ENCODE measurements at places on chromosomes 5 and 9.

- DNase-seq = no peak
Observed at GRCh38 chr9:106383072-106383471, 479.9 kb upstream of the ZNF462 start.

DNA sequence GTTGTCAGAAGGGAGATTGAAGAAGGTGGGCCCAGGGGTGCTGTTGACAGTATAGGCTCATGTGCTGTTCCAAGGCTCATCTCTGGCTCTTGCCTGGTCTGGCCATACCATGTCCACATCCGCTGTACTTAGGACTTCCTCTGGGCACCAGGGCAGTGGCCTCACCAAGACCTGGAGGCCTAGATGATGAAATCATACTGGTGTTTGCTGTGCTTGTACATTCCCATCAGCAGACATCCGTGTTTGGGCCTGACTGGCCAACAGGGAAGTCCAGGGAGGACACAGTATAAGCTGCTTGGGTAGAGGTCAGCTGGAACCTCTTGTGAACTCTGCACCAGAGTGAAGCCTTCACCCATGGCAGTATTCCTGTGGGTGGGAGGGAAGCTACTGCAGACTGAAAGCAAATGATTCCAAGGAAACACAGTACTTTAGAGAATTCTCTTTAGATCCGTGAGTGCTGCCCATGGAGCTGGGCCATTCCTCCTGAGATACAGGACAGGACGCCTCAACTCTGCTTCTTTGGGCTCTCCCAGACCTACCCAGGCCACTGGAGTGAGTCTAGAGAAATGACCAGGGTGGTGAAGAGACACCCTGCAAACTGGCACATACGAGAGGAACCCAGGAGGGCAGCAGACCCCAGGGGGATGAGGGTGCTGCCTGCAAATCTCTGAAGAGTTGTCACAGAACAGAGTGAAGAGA is 22.5 kb downstream of the POLR1E start:
- DNase-seq = no peak

DNA sequence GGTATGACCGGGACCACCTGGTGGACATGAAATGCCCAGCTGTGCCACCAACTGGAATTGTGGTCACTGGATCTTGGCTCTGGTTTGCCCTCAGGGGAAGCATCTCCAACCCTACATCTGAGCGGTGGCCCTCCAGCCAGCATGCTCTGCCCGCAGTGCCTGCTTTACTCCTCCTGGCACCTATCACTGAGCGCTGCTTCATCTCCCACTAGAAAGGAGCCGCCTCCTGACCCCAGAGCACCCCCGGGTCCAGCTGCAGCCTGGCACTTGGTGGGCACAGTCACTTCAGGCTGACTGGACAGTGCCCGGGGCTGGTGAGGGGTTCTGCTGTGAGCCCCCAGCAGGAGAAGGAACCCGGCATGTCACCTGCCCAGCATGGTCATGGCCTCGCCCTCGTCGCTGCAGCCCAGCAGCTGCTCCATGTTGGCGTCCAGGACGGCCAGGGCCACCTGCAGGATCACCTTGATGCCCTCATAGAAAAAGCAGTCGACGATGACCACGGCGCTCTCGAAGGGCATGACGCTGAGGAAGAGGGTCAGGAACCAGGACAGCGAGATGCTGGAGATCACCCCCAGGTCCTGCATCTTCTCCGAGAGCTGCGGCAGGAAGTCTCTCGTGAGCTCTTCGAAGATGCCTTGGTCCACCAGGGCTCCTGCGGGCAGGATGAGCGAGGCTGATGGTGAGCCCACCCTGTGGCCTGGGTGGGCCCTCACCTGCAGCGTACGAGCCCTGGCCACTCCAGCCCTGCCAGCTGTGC is 16.1 kb upstream of the MRNIP start:
- no peak for DNase-seq

DNA sequence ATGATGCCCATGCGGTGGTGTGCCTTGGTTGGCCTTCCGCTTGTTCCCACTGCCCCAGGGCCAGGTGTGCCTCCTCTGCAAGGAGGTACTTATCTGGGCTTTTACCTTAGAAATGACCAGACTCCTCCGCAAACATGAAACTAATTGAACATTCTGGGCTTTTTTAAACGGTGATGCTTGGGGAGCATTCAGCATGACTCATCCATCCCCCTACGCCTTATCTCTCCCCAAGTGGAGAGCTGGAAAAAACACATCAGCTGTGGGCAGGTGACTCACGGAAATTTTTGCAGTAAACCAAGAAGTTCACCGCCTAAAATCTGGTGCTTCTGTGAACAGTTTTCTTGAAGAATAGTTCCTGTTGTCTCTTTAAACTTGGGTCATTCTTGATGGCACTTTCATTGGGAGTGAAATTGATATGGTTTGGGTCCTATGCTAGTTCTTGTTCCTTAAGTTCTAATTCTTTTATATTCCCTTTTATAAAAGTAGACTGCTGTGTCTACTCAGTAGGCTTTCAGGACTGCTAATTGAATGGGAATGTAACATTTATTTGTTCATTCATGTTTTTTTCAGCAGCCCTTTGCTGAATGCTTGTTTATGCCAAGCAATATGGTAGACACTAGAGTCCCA is 39.6 kb downstream of the SFXN1 start:
- peak; percentile 21 for DNase-seq

- no peak for DNase-seq
Observed at GRCh38 chr5:149456597-149457392, 77.7 kb upstream of the IL17B start.

DNA sequence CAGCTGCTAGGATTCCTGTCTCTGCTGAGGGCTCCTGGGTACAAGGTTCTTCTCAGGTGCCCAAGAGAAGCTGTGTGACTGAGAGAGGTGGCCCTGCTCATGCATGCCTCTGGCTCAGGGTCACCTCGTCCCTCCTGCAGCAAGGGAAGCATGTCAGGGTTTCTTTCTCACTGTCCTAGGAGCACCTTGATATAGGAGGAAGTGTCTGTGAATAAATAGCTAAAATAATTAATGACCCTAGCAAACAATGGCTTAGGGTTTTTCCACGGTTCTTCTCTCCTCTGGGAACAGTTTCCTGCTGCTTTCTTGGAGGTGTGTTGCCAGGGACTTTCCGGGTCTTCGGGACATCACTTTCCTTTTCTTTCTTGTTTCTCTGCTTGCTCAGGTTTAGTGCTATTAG is 87.2 kb downstream of the ARHGAP26 start:
- DNase-seq = no peak

- DNase-seq = no peak
Observed at GRCh38 chr9:120854596-120855327, 12.0 kb upstream of the PSMD5 start.

GRCh38 chr9:18665947-18666346 is 192.0 kb downstream of the ADAMTSL1 start:
- DNase-seq = peak; percentile 23

- no peak for DNase-seq
Observed at GRCh38 chr5:24571302-24571701, 73.5 kb downstream of the CDH10 start.

DNA sequence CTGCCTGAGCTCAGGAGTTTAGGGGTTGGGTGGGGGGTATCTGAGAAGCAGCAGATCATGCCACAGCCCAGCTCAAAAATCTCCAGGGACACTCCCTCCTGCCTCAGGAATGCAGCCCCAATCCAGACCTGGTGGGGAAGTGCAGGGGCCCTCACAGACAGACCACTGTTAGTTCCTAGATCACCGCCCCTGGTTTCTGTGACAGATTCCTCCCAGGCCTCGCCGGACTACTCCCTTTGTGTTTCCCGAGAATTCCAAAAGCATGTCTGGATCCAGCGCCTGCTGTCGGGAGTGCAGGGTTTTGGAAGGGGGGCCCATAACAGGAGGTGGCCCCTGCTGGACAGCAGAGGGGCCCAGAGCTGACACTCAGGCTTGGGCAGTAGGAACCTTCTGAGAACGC is 74.5 kb downstream of the CTSL start:
- DNase-seq = no peak

GRCh38 chr5:167346461-167346860 is 945.0 kb upstream of the WWC1 start:
- DNase-seq = no peak

DNA sequence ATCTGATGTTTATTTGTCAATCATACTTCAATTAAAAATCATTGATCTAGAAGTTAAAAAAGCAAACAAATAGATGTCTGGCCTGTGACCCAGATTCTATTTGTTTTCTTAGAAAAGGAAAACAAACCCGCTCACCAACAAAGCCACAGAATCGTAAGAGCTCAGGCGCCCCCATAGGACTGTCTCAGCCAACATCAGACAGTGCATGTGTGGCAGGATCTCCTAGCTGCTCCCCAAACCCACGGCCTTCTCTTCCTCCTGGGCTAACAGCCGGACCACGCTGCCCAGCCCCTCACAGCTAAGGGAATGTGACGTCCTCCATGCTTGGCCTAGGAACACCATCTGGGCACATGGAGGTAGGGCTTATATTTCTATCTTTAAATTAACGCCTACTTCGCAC is 19.4 kb downstream of the OR2Y1 start:
- DNase-seq = no peak

- no peak for DNase-seq
Observed at GRCh38 chr9:4555236-4555635, 65.0 kb downstream of the SLC1A1 start.

GRCh38 chr9:6133346-6134063 is 82.1 kb upstream of the IL33 start:
- DNase-seq = no peak

DNA sequence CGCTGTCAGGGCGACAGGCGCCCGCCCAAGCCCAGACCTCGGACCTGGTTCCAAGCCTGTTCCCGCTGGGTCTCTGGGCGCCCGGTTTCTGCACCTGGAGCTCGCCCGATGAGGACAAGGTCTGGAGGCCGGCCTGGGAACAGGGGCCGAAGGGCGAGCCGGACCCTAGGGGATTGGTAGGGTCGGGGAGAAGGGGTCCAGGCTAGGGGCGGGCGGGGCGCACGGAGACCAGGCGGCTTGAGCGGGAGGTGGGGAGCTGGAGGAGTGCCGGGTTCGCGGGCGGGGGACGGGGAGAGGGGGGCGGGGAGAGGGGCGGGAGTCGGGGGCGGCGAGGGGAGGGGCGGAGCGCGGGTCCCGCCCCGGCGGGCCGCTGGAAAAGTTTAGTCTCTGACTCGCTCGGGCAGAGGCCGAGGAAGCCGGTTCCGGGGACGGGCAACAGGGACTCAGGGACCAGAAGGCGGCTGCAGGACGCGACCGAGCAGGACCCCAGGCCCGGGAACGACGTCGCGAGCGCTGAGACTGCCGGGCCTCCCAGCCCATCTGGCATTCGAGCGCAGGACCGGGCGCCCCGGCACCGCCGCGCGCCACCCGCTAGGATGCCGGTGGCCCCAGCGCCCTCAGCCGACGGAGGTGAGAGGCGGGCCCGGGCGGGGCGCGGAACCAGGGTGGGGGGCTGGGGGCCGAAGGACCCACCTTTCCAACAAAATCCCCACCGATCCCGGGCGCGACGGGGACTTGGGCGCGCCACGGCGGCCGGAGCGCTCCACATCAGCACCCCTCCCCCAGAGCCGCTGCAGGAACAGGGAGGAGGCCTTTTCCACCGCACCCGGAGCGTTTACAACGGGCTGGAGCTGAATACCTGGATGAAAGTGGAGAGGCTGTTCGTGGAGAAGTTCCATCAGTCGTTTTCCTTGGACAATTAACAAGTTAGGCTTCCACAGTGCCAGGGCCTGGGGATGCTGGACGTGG is at the start of gene S1PR3:
TSS of gene S1PR3 (plus strand) at position 403 of the 969 bp plus-strand sequence. CDS start 9,733 bp downstream, outside the sequence.
- peak; percentile 33 for DNase-seq

DNA sequence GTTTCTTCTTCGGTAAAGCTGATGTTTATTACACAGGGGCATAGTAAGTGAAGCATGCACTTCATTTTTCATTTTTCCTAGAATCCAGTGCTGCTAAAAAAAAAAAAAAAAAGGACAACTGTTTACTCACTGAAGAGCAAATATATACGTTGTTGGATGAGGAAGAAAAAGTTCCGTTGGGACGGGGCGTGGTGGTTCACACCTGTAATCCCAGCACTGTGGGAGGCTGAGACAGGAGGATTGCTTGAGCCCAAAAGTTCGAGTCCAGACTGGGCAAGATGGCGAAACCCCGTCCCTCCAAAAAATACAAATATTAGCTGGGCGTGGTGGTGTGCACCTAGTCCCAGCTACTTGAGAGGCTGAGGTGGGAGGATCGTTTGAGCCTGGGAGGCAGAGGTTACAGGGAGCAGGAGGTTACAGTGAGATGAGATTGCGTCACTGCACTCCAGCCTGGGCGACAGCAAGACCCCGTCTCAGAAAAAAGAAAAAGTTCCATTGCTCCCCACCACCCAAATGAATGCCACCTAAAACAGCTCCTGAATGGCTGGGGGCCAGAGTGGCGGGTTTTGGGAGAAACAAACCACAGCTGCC is 60.1 kb upstream of the GNE start:
- DNase-seq = no peak

DNA sequence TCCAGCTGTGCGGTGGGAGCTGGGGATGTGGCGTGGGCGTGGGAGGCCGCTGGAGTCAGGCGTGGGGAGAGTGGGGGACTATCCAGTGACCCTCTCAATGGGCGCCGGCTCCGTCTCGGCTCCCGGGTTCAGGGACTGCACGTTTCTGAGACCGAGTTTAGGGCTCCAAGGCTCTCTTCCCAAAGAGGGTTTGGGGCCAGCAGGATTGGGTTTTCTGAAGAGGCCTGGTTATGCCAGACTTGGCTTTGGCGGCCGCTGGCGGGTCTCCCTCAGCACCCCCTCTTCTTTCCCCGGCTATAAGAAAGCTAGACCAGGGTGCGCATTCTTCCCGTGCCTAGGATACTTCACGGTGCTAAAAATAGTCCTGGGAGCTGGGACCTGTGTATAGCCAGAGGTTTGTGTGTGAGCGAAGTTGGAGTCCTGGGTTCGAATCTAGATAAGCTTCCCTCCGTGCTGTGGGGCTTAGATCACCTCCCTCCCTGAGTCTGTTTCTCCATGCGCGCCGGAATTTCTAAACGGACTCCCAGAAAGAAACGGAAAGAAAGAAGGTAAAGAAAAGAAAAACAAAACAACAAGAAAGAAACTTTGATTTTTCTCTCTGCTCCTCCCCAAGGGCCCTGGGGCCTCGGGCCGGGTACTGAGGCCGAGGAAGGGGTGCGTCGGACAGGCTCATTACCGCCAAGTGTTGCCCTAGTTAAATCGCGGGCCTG is 5.0 kb downstream of the HAND1 start:
- peak; percentile 22 for DNase-seq

- DNase-seq = peak; percentile 62
Observed at GRCh38 chr9:127664678-127665507, 41.9 kb upstream of the CFAP157 start.

- no peak for DNase-seq
Observed at GRCh38 chr5:96808868-96809558, 1.3 kb upstream of the ERAP1 start.

DNA sequence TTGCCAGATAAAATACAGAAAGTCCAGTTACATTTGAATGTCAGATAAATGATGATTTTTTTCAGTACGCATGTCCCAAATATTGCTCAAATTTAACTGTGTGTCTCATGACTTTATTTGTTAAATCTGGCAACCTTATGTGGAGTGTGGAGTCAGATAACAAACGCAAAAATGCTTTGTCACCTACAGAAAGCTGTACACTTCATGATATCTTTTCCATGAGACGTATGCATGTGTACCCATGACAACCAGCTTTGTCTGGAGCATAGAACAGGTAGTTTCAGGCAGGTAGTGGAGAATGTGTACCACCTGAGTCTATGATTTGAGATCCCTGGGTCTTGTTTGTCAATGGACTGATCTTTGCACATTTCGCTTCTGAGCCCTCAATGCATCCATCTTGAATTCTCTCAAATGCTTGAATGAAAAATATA is 105.5 kb upstream of the CPEB4 start:
- no peak for DNase-seq

GRCh38 chr9:131181091-131181681 is 55.8 kb downstream of the NUP214 start:
- DNase-seq = no peak
